ENCODE measurements at places on chromosomes 1 and 21.

GRCh38 chr1:174839211-174839610 lies 160.5 kb upstream of the CACYBP start:
- DNase-seq = no peak

GRCh38 chr1:228799924-228800323 lies 64.6 kb downstream of the RHOU start:
- DNase-seq = no peak

DNA sequence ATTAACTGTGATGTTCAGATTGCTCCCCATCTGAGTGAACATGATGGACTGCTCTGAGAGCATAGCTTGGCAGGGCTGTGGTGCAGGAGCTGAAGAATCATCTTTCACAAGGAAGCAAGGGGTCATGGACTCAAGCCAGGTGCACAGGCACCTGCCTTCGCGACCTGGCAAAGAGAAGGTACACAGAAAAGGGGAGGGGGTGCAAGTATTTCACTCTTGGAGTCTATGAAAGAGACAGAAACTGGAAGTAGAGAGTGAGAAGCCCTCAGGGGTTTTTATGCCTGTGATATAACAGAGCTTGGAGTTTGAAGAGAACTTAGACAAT lies 232.6 kb upstream of the PLXNA2 start:
- no peak for DNase-seq

GRCh38 chr21:35994613-35995012 lies 65.7 kb downstream of the SETD4 start:
- no peak for DNase-seq

DNA sequence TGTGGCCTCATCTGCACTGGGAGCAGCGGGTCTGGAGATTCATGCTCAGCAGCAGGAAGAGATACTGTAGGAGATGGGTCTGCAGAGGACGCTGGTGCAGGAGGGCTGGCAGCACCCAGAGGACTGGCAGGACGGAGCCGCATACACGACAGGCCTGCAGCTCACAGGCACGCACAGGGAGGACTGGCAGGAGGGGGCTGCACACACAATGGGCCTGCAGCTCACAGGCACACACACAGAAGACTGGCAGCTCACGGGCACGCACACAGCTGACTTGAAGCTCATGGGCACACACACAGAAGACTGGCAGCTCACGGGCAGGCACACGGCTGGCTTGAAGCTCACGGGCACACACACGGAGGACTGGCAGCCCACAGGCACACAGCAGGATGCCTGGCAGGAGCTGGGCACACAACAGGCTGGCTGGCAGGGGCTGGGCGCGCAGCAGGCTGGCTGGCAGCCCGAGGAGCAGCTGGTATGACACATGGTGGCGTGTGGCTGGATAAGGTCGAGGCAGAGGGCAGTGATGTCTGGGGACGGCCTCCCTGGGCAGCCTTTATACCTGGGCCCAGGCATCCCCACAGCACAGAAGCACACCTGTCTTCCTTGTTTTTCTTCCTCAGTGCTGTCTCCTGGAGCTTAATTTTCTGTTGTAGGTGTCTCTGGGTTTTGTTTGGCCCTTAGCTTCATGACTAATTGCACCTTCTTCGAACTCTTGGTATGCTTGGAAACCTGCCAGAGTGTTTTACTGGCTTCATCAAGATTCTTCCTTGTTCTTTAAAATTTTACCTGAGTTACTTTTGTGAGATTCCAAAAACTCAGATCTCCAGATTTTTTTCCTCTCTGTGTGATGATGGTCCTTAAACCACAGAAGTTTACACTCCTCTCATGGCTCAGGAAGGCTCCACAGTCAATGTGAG lies at the start of gene KRTAP12-2:
KRTAP12-2 (minus strand) TSS at position 527 of the 920 bp plus-strand sequence; CDS start at position 486, 41 bp downstream.
- DNase-seq = no peak

GRCh38 chr1:192524223-192524622 lies 51.4 kb upstream of the RGS1 start:
- peak; percentile 76 for DNase-seq

DNA sequence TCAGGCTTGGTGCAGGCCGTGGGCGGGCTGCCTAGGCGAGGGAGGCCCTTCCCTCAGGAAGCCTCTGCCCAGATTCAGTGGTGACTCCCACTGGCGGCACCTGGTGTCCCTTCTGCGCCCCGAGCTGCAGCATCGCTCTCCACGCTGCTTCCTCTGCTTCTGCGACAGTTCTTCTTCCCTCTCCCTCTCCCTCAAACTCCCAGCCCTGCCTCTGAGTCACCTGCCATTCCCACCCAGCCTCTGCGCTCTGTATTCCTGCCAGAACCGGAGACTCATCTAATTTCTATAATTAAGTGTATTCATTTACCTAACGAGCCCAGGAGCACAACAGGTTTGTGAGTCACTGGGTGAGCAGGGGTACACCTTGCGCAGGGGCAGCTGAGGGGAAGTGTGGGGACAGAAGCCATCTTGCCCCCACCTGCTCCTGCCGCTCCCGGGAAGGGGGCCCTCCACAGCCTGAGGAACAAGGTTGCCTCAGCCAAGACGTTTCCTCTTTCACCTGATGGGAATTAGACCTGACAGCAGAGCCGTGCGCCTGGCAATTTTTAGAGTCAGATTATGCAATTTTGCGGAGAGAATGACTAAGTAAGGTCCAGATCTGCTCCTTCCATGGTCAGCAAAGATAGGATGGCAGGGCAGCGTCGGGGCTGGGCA lies 19.4 kb downstream of the KCNC4 start:
- DNase-seq = peak; percentile 76

DNA sequence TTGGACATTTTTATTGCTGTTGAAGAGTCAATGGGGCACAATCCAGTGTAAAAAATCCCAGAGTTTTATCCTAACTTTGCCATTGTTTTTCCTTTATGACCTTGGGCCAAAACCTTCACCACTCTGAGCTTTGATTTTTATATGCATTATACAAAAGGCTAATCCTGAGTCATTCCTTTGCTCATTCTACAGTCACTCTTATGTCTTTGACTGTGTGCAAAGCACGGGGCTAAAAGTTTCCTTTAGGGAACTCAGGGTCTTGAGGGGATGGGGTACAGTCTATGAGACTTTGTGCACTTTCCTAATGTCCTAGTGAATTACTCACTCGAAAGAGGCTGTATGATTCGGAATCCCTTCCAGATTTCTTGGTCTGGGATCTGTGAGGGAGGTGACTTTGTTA lies 543.2 kb upstream of the CAMK1G start:
- DNase-seq = no peak

DNA sequence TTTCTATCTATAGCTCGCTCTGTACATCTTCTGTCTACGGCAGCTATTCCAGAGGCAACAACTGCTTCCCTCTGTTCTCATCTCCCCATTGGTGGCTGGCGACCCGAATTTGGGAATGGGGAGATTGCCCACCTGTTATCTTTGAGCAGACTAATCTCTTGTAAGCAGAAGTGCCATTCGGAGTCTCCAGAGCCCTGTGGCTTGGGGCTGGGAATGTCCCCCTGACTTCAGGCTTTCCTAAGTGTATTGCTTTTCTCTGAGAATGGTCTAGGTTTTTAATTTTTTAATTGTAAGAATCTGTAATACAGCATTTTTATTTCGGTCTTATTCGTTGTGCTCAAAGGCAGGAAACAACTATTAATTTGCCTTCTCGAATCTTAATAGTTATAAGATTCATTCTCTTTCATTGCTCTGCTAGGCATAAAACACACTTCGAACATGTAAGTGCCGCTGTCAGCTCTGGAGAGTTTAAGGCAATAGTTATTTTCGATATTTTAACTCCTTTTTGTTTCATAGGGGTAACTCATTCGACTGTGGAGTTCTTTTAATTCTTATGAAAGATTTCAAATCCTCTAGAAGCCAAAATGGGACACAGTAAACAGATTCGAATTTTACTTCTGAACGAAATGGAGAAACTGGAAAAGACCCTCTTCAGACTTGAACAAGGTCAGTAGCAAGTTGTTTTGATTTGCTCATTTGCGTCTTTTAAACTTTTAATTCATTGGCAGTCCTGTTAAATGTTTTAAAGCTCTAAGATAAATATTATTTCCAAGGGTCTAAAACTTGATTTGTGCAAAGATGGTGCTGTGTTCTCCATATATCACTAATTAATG lies 514 bp downstream of the AGL start:
- peak; percentile 11 for DNase-seq

GRCh38 chr1:66475940-66476339 lies 58.0 kb upstream of the SGIP1 start:
- no peak for DNase-seq

DNA sequence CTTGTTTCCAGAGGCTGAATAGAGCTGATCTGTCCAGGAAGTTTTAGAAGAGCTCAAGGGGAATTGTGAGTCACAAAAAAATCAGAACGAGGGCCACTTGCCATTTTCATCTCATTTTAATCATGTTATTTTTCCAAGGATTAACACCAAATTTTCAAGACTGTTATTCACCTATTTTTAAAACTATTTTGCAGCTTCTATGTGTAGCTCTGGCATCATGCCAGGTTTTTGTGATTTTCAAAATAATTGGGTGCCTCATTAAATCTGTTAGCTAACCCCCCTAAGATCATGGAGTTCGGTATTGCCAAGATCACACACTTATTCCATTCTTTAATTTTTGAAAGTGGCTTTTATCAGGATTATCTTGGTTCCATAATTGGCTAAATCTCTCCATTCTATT lies 90.9 kb downstream of the RGS7 start:
- no peak for DNase-seq

DNA sequence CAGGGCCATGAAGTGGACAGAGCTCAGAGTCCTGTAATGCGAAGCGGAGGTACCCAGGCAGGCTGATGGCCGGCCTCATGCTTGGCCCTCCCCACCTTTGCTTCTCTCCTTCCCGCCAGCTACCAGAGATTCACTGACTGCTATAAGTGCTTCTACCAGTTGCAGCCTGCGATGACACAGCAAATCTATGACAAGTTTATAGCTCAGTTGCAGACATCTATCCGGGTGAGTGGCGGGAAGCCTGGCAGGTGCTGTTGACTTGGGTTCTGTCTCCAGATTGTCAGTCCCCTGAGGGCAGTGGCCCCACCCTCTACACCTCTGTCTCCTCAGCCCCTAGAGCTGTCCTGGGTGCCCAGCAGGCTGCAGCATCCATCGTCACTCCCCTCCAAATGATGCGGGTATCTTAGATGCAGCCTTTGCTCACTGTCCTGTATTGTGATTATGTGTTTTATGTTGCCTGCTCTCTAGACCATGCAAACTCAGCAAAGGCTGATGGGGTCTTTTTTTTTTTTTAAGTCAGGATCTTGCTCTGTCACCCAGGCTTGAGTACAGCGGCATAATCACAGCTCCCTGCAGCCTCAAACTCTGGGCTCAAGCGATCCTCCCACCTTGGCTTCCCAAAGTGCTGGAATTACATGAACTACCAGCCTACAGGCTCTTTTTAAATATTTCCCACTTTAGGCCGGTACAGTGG lies 9.6 kb upstream of the BGLAP start:
- no peak for DNase-seq

DNA sequence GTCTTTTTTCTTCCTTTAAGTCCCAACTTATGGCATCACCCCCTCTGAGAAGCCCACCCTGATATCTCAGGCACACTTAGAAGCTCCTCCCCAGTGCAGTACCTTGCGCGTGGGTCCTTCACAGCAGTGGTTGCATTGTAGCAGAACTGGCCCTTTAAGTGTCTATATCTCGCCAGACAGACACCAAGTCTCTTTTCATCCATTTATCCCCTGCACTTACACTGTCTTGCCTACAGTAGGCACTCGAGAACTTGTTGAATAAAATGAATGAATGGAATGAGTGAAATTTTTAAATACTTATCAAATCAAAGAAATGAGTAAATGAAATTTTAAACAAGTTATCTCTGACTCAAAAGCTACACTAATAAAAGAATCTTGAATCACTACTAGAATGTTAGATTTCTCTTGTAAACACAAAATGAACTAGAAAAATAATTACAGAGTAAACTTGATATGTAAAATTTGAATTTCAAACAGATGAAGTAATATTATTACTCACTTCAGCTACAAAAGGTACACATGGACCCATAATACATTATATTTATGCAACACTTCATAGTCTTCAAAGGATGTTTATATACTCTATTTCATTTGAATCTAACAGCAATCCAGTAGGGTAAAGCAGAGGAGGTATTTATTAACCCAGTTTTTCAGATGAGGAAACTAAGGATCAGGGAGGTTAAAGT lies 54.7 kb upstream of the MAN1A2 start:
- peak; percentile 54 for DNase-seq

DNA sequence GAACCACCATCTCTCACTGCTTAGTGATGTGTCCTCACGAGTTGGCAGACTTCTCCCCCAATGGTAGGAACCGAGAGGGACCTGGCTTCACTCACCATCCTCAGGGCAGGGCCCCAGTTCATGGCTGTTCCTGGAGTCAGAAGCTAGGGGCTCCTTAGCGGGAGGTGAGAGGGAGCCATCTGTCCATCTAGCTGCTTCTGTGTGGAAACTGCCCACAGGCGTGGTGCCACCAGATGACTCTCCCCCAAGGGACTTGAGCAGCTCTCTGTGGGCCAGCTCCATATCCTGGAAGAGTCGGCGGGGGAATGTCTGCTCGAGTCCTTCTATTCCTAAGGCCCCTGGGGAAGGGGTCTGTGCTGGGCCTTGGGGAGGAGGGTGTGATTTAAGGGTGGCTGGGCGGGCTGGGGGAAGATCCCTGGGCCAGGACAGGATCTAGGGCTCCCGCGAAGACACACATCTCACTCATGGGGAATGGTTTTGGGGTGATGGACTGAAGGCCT lies 16.3 kb downstream of the LRRC71 start:
- DNase-seq = no peak

DNA sequence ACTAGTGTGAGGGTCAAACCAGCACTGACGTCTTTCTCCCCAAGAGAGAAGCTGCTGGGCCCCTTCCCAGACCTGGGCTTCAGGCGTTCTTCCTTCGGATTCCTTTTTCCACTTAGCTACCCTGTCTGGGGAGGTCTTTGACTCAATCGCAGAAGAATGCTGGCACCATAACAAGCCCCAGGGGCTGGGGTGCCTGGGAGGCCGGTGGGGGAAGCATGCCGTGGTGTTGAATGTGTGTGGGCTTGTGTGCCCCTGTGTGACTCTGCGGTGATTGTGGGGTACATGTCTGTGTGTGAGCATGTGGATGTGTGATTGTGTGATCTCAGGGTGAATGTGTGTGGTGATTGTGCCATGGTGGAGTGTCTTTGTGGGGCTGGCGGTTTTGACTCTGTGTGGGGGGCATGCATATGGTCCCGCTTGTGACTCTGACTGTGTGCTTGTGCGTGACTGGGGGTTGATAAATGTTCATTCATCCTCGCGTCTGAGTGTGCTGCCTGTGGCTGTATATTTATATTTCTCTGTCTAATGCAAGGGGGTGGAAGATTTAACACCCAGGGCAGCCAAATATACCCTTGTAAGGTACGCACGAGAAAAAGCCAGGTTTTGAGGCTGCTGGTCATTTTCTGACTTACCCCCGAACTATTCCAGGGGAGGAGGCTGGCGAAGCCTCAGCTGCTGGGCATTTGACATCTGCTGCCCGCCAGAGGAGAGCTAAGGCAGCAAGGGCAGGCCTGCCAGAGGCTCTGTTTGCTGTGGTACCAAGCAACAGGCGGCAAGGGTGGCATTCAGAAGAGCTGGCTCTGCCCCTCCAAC lies 1.1 kb upstream of the SYNC start:
- peak; percentile 99 for DNase-seq

- DNase-seq = peak; percentile 80
Observed at GRCh38 chr1:56798053-56798471, 21.1 kb downstream of the FYB2 start.

GRCh38 chr1:5481889-5482288 lies 510.3 kb downstream of the NPHP4 start:
- no peak for DNase-seq
